ENCODE measurements at places on chromosomes 6 and 20.

GRCh38 chr20:5865604-5866003, 84.7 kb downstream of the TRMT6 start:
- DNase-seq: no peak

GRCh38 chr6:170561555-170561954, 7.4 kb downstream of the TBP start:
- DNase-seq: no peak

GRCh38 chr6:136526196-136526930, 23.9 kb downstream of the MAP7 start:
- peak; percentile 17 for DNase-seq

DNA sequence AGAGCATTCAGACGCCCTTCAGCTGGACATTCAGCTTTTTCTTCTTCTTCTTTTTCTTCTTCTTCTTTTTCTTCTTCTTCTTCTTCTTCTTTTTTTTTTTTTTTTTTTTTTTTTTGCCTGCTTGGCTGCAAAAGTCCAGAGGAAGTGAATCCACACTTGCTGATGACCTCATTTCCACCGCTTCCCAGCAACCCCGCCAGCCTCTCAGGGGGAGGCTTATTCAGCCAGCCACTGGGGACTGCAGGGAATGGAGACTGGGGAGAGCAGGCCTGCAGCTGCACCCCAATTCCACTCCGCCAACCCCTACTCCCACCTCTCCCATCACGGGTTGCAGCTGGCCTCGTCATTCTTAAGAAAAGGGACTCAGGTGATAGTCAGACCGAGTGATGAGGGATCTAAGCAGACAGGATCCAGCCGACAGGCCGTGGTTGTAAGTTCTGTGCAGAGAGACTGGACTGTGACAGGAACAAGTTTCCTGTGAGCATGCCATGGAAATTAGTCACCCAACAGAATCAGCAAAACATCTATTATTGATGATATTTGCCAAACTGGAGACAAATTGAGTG, 59.0 kb upstream of the QKI start:
- DNase-seq: peak; percentile 72

DNA sequence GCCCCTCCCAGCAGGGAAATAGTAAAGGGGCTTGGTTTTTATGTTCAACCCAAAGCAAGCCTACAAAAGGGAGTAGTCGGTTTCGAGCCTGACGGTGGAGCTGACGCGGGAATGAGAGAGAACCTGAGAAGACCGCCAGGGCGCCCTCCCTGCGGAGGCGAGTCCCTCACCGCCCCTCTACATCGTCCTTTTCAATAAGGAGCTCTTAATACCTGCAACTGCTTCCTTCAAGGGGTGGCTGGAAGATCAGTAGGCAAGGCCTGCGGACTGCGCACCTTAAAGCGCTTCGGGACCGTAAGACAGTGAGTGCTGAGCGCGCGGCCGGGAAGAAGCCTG, 709 bp upstream of the ZNF76 start:
- DNase-seq: no peak

DNA sequence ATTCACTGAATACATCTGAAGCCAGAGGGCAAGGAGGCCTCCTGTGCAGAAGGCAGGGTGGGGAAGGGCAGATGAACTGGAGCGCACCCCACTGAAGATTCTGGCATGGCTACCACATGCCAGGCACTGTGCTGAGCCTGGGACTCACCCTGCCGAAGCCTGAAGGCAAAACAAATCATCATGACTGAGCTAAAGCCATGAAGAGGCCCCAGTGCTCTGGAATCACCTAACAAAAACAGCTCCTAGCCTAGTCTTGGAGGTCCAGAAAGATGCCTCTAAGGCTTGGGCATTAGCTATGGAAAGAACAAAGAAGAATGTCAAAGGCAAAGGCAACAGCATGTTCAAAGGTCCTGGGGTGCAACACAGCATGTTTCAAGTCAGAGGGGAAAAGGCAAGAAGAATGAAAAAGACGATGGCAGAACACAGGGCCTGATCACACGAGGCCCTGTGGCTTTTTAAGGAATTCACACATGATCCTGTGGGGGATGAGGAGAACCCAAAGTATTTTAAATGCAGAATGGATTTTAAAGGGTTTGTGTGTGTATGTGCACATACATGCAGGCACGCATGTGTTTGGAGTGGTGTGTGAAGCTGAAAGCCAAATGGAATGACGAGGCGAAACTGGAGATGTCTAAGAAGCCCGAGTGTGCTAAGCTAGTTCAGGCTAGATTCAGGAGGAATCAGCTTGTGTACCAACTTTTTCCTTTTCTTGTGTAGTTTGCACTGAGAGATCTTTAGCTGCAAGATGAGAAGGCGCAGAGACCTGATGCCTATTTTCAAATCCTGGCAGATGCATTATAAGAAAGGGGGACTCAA, 261.4 kb downstream of the ZNF217 start:
- no peak for DNase-seq

- no peak for DNase-seq
Measured at GRCh38 chr6:163387317-163387716, 27.2 kb upstream of the QKI start.

DNA sequence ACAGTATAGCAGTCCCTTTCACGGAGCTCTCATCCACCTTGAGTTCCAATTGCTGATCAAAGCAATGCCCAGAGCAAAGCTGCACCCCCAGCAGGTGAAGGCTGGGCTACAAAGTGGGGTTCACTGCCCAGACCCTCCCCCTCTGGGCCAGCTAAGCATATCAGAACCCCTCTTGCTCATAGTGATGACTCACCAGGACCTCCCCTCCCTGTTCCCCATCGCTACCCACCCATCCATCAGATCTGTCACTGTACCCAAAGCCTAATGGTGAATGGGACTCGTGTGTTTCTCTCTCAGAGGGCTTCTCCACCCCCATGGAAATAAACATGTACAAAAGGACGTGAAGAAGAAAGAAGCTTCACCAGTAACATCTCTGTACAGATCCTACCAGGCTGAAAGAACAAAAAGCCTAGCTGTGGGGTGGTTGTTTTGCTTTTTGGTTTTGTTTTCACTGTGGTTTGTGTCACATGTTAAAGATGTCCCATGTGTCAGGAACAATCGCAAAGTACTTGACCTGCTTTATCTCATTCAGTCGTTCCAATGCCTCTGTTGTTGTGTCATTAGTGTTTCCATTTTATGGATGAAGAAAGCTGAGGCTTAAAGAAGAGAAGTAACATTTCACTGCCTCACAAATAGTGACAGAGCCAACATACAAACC, 518.5 kb downstream of the CD83 start:
- no peak for DNase-seq

DNA sequence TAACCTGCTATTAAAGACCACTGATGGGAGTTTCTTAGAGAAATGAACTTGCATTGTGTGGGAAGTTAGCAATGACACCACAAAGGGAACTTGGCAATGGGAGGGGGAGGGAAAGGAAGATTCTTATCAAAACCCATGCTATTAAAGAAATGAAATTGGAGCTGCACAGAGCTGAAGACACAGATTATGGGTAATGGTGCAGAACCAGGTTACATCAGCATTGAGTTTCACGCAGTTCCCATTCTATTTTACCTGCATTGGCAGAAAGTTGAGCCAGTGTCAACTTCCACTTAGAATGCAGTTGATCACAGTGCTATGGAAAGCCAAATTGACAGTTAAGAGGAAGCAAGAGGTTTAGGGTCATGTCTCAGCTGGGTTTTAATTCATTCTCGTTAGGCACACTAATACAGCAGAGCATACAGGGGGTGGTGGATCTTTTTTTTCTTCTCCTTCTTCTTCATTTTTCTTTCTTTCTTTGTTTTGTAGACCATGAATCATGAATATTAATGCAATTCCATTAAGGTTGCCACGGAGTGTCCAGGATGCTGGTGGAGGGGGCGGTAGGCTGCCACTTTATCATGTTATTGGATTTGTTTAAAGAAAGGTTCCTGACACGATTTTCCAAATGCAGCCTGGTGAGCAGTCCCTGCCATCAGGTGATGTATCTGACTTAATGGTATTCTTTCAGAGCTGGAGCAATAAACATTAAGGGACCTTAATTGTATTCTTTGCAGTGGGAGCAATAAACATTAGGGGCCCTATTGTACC, 1092.0 kb upstream of the MAP3K7 start:
- no peak for DNase-seq

DNA sequence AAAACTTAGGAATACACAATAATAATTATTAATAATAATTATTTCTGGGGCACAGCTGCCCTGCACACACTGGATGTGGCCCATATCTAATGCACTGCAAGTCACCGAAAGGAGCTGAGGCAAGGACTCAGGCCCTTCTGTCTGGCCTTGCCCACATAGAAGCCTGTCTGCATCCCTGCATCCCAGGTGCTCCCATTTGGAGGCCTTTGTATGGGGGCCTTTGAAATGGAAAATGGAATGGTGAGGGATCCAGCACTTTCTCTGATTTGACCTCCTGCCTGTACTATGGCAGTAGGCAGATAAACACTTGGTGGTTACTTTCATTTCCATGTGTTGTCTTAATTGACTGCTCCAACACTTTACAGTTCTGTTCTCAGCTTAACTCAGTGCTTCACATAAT, 75.7 kb upstream of the PTCHD4 start:
- no peak for DNase-seq

- no peak for DNase-seq
Measured at GRCh38 chr20:12482661-12483060, 526.1 kb upstream of the SPTLC3 start.

- DNase-seq: no peak
Measured at GRCh38 chr20:35004749-35005462, 49.2 kb downstream of the MYH7B start.

- DNase-seq: no peak
Measured at GRCh38 chr20:55094353-55094861, 619.0 kb downstream of the DOK5 start.

- no peak for DNase-seq
Measured at GRCh38 chr6:148885136-148885865, 138.5 kb downstream of the UST start.

- no peak for DNase-seq
Measured at GRCh38 chr6:128981716-128982115, 98.8 kb downstream of the LAMA2 start.

DNA sequence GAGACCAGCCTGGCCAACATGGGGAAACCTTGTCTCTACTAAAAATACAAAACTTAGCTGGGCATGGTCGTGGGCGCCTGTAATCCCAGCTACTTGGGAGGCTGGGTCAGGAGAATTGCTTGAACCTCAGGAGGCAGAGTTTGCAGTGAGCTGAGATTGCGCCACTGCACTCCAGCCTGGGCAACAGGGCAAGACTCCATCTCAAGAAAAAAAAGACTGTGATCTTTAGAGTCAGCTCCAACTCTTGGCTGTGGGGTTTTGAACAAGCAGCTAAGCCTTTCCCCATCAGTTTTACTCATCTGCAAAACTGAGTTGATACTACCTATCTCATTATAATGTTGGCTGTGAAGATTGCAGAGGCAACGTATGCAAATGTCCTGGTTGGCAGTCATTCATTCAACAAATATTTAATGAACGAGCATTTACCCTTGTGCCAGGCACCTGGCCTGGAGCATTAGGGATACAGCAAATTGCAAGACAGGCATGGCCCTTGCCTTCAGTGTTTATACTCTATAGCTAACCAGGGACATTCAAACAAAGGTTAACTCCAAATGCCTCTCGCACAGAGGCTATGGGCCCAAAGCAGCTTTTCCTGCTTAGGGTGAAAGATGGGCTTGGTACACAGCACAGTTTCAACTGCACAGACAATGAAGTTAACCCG, 37.8 kb downstream of the ILRUN start:
- DNase-seq: no peak

DNA sequence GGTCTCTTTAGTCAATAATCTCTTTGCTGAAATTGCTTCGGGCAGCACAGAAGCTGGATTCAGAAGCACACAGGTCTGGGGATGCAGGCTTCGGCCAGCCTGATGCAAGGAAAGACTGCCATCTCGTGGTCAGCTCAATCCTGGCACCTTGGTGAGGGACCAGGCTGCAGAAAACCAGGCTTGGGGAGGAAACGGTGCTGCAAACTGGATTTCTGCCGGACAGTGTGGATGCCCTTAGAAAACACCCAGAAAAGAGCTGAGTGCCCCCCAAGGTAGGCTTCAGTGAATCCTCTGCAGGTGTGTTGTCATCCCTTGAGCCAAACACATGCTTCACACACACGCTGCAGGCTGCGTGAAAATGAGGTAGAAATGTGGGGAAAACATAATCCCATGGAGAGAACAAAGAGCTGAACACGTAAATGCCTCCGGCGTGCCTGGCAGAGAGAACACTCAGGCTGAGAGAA, 89.8 kb upstream of the PAX1 start:
- DNase-seq: peak; percentile 20

GRCh38 chr6:3072798-3073197, 4.5 kb downstream of the RIPK1 start:
- DNase-seq: no peak

GRCh38 chr20:7673841-7674240, 266.4 kb downstream of the HAO1 start:
- no peak for DNase-seq

DNA sequence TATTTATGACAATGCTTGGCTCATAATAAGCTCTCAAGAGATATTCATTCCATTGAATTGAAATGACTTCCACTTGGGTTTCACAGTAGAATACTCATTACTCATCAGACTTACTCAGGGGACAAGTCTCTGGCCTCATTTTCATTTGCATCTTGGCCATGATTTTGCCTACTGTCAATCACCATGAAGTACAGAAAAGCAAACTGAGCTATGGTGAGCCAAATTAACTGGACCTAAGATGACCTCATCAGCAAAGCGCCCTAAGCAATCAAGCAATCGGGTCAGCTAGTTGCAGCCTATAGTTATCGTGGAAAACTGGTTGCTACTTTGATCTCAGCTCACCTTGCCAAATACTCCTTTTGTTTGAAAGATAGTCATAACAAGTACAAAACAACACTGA, 494.7 kb upstream of the SLC35B3 start:
- DNase-seq: no peak

DNA sequence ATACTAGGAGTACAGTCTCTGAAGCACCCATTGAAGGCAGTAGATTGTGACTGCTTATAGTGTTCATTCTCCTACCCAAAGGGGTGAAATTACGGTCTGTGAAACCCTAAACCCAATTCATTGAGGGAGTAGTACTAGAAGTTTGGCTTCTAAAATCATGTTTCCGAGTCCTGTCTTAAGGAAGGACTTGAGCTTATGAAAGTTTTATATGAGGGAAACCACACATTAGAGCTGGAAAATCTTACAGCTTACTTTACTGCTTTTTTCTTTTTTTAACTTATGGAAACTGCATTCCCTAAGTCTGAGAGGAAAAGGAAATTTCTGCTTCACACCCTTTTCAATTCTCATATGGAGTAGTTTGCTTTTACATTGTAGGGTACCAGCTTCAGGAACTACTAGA, 38.4 kb upstream of the PRIM2 start:
- DNase-seq: no peak

DNA sequence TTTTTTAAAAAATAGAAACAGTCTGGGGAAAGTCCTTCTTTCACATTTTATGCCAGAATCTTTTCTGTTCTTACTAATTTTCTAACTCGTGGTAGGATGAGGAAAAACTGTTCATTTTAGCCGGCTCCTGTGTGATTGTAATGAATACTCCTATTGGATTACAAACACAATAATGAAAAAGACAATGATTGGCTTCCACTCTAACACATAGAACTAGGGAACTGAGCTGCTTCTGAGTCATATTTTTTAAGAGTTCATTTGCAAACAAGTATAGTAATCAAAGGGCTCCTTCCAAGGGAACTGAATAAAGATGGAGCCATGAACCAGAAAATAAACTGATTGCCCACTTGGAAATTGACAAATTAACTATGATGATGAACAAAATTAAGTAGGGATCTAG, 265.3 kb upstream of the TCF21 start:
- DNase-seq: no peak

- no peak for DNase-seq
Measured at GRCh38 chr6:16146028-16146427, 17.1 kb downstream of the MYLIP start.
